ENCODE measurements at places on chromosomes 7 and 10.

DNA sequence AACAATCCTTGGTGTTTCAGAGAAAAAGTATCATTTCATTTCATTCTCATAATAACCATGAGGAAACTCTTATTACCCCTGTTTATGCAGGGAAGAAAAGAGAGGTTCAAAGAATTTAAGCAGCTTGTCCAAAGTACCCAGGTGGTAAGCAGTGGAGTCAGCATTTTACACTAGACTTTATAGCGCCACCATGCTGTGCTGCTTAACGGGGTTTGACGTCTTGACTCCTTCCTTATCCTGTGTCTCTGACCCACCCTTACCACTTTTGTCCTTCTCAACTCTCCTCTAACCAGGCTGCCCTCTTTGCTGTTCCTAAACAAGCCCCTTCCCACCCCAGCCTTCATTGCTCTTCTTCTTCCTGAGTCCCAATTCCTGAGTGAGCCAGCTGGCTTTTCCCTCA is 117.0 kb upstream of the AHR start:
- DNase-seq, result no peak

- DNase-seq, result no peak
Observed at GRCh38 chr7:23105086-23105643, 420 bp upstream of the KLHL7 start.

GRCh38 chr10:55742487-55742886 is 618.6 kb downstream of the ZWINT start:
- DNase-seq, result no peak

- no peak for DNase-seq
Observed at GRCh38 chr10:46074196-46074946, 28.3 kb upstream of the MSMB start.

- no peak for DNase-seq
Observed at GRCh38 chr7:24406053-24406788, 122.2 kb downstream of the NPY start.

GRCh38 chr10:102460836-102461186 is 9.5 kb upstream of the C10orf95 start:
- DNase-seq, result no peak

DNA sequence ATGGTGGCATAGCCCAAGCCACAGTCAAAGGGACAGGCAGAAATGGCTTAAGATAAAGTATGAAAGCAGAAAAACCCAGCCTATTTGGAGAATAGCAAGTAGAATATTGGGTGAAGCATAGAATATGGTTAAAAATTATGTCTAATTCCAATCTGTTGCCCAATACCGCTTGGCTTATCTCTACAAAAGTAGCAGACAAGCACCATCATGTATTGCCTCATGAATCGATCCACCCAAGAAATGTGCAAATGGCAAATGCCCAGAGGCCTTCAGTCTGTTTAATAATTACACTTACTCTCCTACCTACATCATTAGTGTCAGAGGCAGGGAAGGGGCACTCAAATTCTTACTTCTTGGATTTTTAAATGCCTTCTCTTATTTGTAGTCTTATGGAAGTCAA is 130.9 kb upstream of the ADAM12 start:
- no peak for DNase-seq
